Motor neuron (in vitro differentiated cells): ENCODE measurements at places on chromosomes 13 and 19.

DNA sequence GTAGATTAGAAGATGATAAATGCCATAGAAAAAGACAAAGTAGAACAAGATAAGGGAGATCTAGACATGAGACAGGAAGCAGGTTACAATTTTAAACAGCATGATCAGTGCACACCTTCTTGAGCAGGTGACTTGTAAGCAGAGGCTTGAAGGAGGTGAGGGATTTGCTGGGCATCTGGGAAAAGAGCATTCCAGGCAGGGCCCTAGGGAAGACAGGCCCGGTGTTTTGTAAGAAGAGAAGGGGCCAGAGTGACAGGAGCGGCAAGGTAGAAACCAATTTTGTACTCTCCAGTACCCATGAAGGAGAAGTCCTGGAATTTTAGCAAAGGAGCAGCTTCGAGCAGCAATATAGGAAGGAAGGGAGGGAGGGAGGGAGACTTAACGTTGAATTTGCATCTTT lies 296.5 kb downstream of the MZT1 start:
- ATAC-seq, result no peak

DNA sequence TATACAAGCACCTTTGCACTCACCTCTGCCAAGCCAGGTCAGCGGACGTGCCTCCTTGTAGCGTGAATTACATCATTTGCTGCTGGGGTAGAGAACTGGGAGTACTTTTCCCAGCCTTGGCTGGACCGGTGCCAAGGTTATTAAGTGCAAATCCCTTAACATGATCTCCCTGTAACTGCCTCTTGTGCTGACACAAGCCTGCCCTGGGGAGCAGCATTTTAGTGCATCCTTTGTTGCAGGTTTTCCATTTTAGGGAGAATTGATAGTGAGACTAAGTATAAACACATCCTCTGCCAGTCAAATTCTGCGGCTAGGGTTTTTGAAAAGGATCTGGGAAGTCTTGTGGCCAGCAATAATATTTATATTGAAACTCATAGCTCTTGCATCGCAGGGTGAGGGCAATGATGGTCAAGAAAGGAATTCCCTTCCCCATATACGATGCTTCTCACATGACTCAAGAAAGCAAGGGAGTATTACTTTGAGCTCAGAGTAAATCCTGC lies 32.7 kb upstream of the DCLK1 start:
- no peak for ATAC-seq

GRCh38 chr13:74620711-74621110 lies 486.5 kb upstream of the KLF12 start:
- ATAC-seq, result no peak

DNA sequence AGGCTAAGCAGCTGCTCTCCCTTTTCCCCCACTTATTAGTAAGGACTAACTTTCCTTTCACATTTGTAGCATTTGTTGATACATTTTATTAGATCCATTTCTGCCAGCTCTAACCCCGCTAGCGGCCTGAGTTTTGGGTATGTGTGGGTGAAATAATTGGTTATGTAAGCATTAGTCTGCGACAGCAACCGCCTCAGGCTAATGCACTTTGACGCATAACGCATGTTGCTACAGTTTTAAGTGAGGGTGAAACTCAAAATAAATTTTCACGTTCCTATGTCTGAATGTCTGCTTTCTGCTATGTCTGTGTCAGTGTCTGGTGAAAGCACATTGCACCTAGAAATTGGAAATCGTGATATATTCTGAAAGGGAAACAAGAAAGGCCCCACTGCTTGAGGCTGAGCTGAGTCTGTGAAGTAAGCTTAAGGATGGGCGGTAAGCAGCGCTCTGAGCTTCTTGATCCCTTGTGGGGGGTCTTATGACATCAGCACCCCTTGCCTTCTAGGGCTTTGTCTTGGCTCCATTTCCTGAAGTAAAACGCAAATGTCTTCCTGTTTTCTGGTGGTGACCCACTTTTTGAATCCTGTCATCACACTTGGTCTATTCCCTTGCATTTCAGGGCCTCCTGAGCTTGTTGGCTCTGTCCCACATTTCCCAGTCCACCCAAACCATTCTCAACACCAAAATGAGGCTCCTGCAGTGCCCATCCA lies 648.3 kb upstream of the ARGLU1 start:
- no peak for ATAC-seq

- ATAC-seq, result no peak
These were observed at the start of gene CRX for GRCh38 chr19:47821460-47822020. Gene CRX (plus strand): TSS chr19:47821937. CDS start chr19:47834444, 12,507 bp downstream.

DNA sequence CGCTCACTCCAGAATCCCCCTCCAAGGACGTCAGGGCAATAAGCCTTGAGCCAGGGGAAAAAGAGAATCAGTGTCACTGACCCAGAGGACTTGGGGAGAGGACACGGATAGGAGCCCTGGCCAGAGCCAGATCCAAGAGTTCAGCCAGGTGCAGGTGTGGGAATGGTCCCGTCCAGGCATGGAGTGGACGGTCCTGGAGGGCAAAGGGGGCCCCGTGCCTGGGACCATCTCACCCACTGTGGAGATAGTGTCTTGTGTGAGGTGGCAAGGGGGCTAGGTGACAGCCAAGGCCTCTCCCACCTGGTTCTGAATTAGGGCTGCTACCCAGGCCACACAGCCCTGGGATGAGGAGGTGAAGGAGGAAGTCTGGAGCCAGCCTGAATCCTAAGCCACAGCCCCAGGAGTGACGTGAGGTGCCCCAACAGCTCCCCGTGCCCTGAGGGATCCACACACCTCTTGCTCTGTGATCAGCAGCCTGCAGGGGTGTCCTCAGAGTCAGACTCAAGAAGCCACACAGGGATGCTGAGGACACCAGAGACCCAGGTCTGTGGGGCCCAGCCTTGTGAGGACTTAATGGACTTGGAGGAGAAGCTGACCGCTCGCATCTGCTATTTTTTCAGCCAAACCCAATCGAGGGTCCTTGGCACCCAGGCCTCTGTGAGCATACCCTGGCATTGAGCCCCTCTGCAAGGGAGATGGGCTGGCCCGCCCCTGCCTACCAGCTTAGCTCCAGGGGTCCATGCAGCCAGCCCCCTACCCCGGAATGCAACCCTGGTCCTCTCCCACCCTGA lies 16.4 kb upstream of the ZNF14 start:
- ATAC-seq, result no peak

- ATAC-seq, result no peak
These were observed 2.7 kb downstream of the GPR183 start for GRCh38 chr13:99304541-99304940.

DNA sequence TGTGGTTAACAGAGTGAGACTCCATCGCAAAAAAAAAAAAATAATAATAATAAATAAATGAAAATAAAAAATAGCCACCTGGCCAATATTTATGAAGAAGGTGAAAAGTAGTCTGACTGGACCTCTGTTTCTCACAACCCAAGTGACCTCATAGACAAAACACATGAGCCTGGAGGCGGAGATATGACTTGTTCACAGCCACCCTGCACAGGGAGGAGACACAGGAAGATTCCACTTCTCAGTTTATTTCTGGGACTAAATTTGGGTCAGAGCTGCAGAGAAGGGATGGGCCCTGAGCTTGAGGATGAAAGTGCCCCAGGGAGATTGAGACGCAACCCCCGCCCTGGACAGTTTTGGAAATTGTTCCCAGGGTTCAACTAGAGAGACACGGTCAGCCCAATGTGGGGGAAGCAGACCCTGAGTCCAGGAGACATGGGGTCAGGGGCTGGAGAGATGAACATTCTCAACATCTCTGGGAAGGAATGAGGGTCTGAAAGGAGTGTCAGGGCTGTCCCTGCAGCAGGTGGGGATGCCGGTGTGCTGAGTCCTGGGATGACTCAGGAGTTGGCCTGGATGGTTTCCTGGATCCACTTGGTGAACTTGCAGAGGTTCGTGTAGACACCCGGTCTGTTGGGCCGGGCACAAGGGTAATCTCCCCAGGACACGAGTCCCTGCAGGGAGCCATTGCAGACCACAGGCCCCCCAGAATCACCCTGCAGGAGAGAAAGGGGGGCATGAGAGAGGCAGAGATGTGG lies 9.6 kb downstream of the KLK5 start:
- ATAC-seq, result no peak

DNA sequence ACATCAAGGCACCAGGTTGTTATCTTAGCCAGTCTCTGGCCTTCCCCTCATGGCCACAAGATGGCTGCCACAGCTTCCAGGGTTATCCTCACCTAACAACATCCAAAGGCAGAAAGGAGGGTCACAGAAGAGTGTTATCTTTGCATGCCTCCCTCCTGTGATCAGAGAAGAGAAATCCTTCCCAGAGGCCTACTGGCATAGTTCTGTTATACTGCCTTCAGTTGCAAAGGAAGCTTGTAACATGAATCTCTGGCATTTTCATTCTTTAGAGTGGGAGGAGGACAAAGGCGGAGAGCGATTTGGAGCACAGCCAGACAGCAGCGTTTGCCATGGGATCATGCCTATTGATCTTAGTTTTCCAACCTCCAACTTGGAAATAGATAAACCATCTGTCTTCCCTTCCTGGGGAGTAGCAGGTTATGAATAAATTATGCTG lies 135.7 kb downstream of the DNAJC15 start:
- ATAC-seq, result peak; percentile 97

- no peak for ATAC-seq
These were observed 9.7 kb upstream of the CERS1 start for GRCh38 chr19:18905513-18906236.

DNA sequence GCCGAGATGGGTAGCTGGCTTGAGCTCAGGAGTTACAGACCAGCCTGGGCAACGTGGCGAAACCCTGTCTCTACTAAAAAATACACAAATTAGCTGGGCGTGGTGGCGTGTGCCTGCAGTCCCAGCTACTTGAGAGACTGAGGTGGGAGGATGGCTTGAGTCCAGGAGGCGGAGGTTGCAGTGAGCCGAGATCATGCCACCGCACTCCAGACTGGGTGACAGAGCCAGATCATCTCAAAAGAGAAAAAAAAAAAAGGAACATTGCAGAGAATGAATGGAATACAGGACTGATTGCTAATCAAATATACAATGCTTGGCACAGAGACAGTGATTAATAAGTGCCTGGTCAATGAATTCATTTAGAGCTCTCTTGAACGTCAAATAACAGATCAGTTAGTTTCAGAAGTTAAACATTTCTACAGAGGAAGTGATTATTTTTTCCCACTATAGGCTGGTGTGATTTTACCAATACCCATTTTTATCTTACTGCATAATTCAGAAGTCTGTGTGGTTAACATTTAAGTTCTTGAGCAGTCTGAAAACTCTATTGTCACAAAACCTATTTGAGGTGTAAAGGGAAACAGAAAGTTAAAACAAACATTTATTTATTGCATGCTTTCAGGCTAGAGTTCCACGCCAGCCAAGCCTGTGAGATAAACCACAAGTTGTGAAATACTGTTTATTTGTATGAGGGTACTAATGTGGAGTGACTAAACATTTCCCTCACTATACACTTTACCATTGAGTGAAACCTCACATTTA lies 7.7 kb upstream of the TBC1D4 start:
- ATAC-seq, result no peak

DNA sequence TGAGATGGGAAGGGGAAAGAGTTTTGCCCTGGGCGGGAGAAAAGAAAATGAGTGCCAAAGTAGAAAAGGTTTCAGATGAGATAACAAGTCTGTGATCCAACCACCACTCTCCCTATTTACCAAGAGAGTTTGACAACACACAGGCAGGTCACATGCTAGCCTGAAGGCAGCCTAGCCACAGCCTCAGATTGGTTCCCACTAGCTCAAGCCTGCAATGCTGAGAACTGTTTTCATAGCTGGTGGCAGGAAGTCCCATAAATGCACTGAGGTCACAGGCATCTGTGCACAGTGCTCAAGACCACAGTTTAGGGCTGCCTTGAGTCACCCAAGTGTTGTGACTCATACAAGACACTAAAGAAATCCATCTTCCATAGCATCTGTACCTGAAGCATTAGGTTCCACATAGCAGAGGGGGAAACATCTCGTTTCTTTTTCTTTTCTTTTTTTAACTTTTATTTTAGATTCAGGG lies 18.5 kb upstream of the POP4 start:
- no peak for ATAC-seq

- ATAC-seq, result no peak
These were observed 286.2 kb downstream of the NDFIP2 start for GRCh38 chr13:79767126-79767525.

DNA sequence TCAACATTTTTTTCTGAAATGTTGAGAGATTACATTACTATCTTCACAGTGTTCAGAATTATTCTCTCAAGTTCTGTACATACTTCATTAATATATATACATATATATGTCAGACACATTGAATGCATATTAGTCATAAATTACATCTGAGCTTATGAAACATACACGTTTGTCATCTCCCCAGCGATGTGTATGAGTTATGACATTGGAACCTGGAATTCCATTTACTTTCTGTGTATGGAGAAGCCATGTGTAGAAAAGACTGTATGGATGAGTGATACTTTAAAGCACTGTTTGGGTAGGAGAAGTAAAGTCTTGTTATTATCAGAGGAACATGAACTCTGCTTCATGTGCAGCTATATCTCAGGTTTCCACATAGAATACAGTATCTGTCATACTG lies 167.2 kb downstream of the FGF14 start:
- no peak for ATAC-seq

GRCh38 chr13:98592362-98592732 lies 15.4 kb upstream of the STK24 start:
- no peak for ATAC-seq

- no peak for ATAC-seq
These were observed 44.3 kb downstream of the SLC7A1 start for GRCh38 chr13:29551214-29551613.

GRCh38 chr13:114012921-114013320 lies 39.0 kb upstream of the C13orf46 start:
- no peak for ATAC-seq

- no peak for ATAC-seq
These were observed 1451.5 kb downstream of the EFNB2 start for GRCh38 chr13:105083992-105084391.

GRCh38 chr19:46591254-46591653 lies 9.9 kb upstream of the CALM3 start:
- ATAC-seq, result no peak

DNA sequence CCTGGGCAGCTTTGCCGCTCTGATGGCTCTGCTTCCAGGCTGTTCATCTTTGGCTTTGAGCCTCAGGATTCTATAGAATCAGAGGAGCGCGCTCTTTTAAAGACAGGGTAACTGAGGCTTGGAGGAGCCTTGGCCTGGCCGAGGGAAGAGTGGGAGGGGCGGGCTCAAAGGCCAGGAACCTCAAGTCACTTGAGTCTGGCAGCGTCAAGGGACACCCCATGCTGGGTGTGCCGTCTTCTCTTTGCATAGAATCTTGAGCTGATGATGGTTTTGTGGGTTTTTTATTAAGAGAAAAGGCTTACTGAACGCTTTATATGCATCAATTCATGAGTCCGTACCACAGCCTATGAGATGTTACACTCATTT lies 1.1 kb downstream of the PGLS start:
- ATAC-seq, result no peak

DNA sequence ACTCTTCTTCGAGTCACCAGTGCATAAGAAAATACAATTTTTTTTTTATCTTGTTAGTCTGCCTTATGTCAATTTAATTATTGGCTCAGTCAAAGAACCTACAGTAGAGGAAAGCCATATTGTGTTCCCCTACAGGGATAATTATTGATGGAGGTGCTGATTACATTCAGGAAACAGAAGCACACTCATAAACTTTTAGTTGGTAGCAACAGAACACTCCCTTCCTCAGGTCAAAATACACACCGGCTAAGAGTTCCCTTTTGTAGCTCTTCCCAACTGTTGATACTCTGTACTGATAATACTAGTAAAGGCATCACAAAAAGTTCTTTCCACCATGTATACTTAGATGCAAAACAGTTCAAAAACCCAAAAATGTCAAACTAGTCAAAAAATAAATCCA lies 18.4 kb downstream of the FOXO1 start:
- ATAC-seq, result no peak

GRCh38 chr13:98142380-98143156 lies at the start of gene FARP1:
Gene FARP1 (plus strand): TSS chr13:98143094. CDS start chr13:98213243, 70,149 bp downstream.
- peak; percentile 90 for ATAC-seq

- ATAC-seq, result no peak
These were observed 1567.3 kb downstream of the SLITRK5 start for GRCh38 chr13:89238496-89238895.

- no peak for ATAC-seq
These were observed 789.8 kb upstream of the PCDH9 start for GRCh38 chr13:68019901-68020300.
